ENCODE measurements at places on chromosomes 2 and 18. TPM values are rescaled to one million over a fixed set of nuclear protein-coding genes. Genes with fewer than 3 reads are reported as not detected.

DNA sequence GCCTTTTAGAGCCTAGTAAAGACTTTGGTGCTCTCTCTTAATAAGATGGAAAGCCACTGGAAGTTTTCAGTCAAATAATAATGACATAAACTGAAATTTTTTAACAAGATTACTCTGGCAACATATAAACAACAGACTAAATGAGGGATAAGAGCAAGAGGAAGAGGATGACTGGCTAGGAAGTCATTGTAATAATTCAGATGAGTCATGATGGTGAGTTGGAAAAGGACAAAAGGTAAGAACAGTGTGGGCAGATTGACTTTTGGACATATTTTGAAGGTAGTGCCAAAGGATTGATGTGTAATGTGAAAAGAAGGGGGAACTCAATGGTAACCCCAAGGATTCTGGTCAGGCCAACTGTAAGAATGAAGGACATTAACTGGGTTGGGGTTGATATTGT is 310.3 kb downstream of the NOL4 start:
- no peak for DNase-seq

DNA sequence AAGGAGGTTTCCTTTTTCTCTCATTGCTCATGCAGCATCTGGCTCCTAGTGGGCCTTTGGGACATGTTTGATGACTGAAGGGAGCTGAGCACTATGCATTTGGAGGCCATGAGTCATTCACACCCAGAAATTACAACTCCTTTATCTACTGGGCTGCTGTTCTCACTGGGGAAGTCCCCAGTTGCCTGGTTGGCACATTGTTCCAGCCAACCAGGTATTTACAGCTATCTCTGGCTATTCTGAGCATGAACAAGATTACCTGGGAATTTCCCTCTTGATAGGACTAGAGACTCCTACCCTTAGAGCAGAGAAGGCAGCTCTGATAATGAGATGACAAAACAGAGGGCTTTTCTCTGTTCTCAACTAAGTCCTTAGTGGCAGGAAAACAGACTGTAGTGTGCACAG is 206.5 kb downstream of the SETBP1 start:
- DNase-seq = no peak

GRCh38 chr2:173101687-173102086 is 26.0 kb downstream of the MAP3K20 start:
- DNase-seq = no peak

REG1B gene
- 1.4 TPM for total RNA-seq

CKAP2L gene
- total RNA-seq = 4.1 TPM

GRCh38 chr2:111015283-111015995 is 105.3 kb upstream of the BCL2L11 start:
- no peak for DNase-seq

DNA sequence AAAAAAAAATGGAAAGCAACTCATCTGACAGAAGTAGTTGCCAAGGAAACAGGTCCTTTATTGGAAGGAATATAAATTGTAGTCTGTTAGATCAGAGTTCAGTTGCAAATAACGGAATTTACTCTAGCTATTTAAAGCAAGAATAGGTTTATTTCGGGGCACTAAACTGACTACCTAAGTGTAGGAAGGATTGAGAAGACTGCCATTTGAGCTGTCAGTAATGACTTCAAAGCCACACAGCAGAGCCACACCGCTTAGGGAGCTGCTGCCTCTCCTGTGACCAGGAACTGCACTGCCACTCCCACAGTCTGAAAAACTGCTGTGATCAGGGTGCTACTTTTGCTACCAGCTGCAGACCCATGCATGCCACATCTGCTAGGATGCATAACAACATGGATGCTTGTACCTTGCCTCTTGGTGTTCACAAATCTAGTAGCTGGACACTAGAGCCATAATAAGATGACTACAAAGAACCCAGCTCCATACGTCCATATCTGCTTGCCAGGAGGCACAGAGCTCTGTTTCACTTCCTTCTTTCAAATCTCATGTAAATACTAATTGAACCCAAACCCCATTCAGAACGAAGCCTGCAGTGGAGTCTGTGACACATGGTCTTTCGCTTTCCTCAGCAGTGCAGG is 2.2 kb downstream of the DSG2 start:
- no peak for DNase-seq

SFT2D3 gene
- total RNA-seq = 7.0 TPM

ST8SIA3 gene
- total RNA-seq = 1.2 TPM

- no peak for DNase-seq
Observed at GRCh38 chr2:55618025-55618274, 528 bp upstream of the PPP4R3B start.

TRIM43 gene
- not detected for total RNA-seq

DNA sequence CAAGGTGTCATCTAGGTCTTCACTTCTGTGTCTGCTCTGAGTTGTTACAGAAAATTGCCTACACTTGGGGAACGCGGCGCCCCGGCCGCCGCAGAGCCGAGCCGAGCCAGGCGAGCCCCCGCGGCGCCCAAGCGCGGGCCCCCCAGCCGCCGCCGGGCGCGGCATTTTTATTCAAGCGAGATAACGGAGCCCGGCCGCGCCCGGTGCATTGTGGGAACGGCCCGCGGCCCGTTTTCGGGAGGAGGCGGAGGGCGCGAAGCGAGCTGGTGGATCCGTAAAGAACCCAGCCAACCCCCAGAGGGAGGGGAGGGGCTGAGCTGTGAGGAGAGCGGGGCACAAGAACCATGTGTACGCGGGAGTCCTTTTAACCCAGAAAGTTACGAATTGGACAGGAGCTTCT is 191.8 kb downstream of the FTCDNL1 start:
- peak; percentile 66 for DNase-seq

- DNase-seq = no peak
Observed at GRCh38 chr2:14909795-14910194, 277.3 kb downstream of the LRATD1 start.

- peak; percentile 60 for DNase-seq
Observed at GRCh38 chr2:46134531-46135227, 162.5 kb upstream of the EPAS1 start.

DNA sequence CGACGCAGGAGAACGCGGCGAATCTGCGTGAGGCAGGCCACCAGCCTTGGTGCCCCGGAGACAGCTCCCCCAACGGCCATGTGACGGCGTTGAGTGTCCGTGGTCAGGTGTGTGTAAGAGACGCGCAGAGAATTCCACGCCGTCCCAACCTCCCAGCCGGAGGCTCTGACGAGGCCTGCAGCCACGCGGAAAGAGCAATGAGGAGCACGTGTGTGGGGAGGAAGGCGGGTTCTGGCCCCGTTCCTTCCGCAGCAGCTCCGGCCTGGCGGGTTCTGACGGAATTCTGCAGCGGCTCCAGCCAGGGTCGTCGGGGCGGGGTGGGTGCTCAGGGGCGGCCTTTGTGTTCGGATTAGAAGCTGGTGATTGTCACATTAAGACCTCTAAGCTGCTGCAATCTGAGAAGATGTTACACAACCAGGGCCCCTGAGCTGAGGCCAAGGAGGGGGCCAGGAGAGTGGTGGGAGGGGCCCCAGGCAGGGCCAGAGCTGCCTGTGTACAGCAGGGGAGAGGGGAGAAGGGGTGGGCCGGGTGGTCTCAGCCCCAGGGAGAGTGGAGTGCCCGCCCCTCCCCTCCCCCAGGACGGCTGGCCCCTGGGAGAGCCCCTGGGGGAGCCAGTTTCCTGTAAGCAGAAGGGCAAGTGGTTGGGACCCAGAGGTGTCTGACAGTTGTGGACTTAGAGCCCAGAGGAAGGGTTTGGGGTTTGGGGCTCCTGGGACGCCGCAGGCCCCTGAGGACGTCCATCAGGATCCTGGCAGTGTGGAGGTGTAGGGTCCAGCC is 5.1 kb upstream of the GAL3ST2 start:
- DNase-seq = peak; percentile 75

STARD6 gene
- total RNA-seq = 0.96 TPM

GRCh38 chr2:191291471-191291870 is 46.3 kb downstream of the MYO1B start:
- DNase-seq = no peak

PROKR1 gene
- total RNA-seq = 0.72 TPM

DNA sequence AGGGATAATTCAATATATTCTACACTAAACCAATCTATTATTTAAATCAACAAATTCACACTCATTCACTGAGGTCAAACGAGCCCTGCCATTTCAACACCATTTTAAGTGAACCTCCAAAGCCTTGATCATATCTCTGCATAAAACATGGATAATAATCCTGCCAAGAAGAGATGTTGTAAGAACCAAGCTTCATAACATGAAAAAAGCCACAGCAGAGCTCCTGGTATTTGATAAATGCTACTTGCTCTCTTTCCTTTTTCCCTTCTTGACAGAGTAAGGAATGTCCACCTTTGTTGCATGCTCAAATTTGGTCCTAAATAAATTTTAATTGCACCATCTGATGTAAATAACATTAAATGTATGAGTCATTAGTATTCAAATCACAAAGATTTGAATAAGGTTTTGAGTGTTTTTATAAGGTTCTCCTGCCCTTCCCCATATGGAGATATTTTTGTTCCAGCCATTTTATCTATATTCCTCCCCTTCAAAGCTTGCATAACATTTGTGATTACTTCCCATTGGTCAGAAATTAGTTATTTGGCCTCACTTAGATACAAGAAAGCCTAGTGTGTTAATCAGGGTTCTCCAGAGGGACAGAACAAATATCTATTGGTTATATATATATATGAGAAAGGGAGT is 318.8 kb downstream of the RND3 start:
- DNase-seq = peak; percentile 72

CEP68 gene
- total RNA-seq = 20.9 TPM
